ENCODE measurements at places on chromosomes 7 and 10. TPM values are rescaled to one million over a fixed set of nuclear protein-coding genes. Genes with fewer than 3 reads are reported as not detected.

The KLLN gene
- polyA plus RNA-seq = 0.10 TPM

The SPACDR gene
- polyA plus RNA-seq = 0.37 TPM

The AQP1 gene
- 0.17 TPM for polyA plus RNA-seq

The TBL2 gene
- 29.4 TPM for polyA plus RNA-seq

The MBL2 gene
- polyA plus RNA-seq = not detected

The CAV2 gene
- 631 TPM for polyA plus RNA-seq

The LIPF gene
- polyA plus RNA-seq = not detected

The SFTPA2 gene
- not detected for polyA plus RNA-seq

The CCDC172 gene
- polyA plus RNA-seq = not detected

The DNAJC12 gene
- 0.45 TPM for polyA plus RNA-seq

The TMEM236 gene
- polyA plus RNA-seq = 0.13 TPM

The DNAH11 gene
- under 0.01 TPM for polyA plus RNA-seq

The ATOH7 gene
- 0.04 TPM for polyA plus RNA-seq

The CRTAC1 gene
- not detected for polyA plus RNA-seq

The ACSM6 gene
- 0.04 TPM for polyA plus RNA-seq

The REEP3 gene
- 52.8 TPM for polyA plus RNA-seq

All from keratinocyte (primary cell).